ENCODE measurements at places on chromosomes 13 and 19.

DNA sequence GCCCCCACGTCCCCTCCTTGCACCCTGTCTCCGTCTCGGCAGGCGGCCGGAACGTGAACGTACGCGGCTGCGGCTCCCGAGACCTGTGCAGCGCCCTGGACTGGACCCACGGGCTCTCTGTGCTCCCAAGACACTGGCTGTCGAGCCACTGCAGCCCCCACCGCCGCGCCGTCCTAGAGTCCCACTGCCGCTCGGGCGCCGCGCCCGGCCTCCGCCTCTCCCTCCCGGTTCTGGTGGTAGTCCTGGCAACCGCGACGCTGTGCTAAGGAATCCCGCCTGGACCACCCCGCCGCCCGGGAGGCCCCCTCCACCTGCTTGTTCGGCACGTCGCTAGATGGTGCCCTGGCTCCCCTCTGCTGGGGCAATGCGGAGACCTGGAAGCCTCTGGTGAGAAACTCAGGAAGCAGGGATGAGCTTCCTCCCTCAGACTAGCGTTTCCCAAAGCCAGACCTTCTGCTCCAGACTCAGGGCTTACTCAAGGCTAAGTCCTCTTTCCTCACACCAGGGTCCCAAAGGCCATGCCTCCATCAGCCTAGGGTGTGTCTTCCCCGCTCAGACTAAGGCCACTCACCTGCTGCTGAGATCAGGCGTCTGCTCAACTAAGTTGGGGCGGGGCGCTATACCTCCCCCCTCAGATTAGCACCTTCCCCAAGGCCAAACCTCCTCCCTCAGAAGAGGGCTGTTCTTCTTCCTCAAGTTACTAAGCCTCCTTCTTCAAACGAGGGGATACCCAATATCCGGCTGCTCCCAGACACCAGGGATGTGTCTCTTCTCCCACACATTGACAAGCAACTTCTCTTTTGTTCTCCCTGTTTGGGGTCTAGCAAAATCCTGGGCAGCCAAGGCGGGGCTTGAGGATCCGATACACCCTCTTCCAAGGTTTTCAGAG is 16.1 kb upstream of the IRGC start:
- no peak for DNase-seq

- DNase-seq, result no peak
Observed at GRCh38 chr13:99419591-99420243, 81.6 kb upstream of the TM9SF2 start.

- no peak for DNase-seq
Observed at GRCh38 chr13:97654236-97654635, 220.3 kb downstream of the RAP2A start.

- no peak for DNase-seq
Observed at GRCh38 chr13:38366954-38367645, 17.4 kb downstream of the UFM1 start.

- DNase-seq, result no peak
Observed at GRCh38 chr19:34692549-34692948, 15.1 kb downstream of the ZNF302 start.

DNA sequence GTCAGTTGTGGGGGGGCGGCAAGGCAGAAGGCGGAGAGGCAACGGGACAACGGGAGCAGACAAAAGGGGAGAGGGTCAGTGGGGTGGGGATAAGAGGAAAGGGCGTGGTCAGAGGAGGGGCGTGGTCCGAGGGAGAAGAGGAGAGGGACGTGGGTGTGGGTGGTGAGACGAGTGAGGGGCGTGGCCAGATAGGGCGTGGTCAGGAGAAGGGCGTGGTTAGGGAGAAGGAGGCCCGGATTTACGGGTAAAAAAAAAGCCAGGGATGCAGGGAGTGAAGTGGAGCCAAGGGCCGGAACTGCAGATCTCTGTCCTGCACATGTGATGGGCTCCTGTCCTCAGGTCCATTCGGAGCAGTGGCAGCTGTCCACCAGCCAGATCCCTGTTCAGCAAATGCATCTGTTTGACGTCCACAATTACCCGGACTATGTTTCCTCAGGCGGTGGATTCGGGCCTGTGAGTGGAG is 21.5 kb downstream of the CPT1C start:
- DNase-seq, result no peak

GRCh38 chr19:2561895-2562294 is 86.0 kb downstream of the GADD45B start:
- DNase-seq, result no peak

GRCh38 chr19:38514812-38515633 is 81.5 kb downstream of the RYR1 start:
- DNase-seq, result no peak

DNA sequence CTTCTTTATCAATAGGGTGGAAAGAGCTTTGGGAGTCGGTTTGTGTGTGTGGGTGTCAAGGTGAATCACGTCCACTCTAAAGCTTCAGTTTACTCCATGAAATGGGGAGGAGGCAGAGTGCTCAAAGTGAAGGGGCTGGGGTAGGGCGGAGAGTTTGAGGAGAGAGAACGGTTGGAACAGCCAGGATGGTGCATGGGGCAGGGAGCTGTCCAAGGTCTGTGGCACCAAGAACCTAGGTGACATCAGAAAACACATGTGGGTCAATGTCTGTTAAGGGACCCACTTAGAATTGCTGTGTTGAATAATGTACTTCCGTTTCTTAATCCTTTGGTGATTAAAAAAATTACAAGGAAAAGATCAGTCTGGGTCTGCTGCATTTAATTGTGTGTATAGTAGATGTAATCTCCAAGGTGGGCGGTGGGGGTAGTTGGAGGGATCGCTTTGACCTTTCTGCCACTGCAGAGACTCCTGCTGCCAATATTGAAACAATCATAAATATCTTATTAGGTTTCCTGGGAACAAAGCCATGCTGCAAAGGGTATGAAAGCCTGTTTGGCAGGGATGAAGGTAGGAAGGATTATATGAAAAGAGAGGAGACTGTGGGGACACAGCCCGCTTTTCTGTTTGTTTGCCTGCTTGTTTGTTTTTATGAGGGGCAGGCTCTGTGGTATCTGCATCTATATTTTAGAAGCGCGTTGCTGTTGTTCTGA is 122.3 kb downstream of the ATP8A2 start:
- DNase-seq, result no peak

- DNase-seq, result no peak
Observed at GRCh38 chr13:60356970-60357369, 40.0 kb upstream of the TDRD3 start.

DNA sequence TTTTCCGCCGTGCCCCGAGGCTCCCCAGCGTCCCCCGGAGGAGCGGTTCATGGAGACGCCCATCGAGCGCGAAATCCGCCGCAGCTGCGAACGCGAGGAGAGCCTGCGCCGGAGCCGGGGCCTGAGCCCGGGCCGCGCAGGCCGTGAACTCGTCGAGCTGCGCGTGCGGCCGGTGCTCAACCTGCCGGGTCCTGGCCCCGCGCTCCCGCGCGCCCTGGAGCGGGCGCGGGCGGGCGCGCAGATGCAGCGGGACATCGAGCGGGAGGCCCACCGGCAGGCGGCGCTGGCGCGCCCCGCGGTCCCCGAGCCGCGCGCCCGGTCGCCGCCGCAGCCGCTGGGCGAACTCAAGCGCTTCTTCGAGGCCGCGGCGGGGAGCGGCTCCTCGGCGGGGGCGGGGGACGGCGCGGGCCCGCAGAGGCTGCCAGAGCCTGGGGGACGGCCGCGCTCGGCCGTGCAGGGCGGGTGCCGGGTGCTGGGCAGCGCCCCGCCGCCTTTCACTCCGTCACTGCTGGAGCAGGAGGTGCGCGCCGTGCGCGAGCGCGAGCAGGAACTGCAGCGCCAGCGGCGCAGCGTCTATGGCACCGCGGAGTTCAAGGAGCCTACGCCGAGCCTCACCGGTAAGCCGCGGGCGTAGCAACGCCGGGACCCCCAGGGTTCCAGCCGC is 807 bp downstream of the MISP3 start:
- peak; percentile 49 for DNase-seq

GRCh38 chr19:6705931-6706632 is 14.4 kb downstream of the C3 start:
- DNase-seq, result no peak

DNA sequence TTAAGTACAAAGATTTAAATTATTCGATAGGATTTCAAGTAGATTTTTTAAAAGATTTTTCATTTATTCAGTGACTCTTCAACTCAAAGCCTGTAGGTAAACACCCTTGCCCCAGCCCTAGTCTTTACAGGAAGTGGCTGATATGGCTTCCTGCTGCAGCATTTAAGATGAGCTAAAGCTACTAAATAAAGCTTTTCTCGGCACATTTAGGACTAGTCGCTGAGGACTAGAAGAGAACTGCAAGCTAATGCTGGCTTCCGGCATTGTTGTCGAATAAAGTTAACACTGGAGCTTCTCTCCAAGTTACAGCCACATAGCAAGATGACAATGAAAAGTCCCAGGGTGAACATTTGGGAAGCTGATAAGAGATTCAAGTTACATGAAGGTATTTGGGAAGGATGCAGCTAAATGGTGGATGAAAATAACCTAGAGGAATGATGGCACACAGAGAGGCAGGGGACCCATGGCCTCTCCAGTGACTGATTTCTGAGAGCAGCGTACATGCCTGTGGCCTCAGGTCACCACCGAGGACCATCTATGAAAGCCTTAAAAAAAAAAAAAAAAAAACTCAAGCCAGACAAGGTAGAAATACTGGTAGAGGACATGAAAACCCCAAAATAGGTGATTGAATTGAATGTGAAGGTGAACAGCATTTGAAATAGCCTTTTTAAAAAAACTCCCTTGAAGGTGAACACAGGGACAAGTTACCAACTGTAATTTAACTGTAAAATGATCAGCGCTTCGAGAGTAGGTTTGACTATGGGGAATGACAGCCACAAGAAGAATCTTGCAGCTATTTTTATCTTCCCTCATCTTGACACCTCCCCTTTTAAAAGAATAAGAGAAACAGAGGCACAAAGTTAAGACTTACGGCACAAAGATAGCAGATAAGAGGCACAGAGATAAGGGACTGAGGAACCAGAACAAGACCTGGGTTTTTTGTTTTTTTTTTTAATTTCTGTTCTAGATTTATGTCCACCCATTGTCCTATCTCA is 155.4 kb downstream of the DCT start:
- DNase-seq, result no peak

- DNase-seq, result peak; percentile 41
Observed at GRCh38 chr13:36706755-36707154, 32.9 kb downstream of the SERTM1 start.

DNA sequence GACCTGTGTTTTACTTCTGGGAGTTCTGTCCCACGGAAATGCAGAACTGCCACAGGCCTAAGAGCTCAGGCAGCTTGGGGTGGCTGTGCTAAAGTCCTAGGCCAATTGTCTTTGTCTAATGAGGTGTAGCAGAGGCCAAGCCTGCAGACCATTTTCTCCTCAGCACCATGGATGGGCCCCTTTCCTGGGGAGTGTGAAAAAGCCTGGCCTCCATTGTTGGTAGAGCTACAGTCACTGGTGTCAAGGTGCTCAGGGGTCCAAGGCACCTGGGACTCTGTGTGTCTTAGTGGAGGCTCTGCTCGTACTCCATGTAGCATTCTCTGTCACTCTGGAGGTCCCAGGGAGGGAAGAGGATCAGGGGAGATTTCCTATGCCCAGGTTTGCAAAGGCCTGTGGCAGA is 329.6 kb downstream of the SLITRK5 start:
- no peak for DNase-seq

DNA sequence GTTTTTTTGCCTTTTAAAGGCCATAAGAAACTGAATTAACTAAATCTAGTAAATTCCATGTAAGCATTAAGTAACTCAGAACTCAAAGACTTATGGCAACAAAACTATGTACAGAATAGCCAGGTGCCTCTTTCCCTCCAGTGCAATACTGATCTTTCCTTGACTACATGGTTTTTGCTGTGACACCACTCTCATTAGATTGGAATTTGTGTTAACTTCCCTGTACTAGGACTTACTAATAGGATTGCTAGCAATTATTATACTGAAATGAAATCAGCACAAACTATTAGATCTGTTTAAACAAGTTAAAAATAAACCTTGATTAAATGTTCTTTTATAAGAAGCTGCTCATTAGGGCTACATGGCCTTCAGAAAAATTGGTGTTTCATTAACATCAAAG is 96.3 kb downstream of the DACH1 start:
- DNase-seq, result peak; percentile 5

DNA sequence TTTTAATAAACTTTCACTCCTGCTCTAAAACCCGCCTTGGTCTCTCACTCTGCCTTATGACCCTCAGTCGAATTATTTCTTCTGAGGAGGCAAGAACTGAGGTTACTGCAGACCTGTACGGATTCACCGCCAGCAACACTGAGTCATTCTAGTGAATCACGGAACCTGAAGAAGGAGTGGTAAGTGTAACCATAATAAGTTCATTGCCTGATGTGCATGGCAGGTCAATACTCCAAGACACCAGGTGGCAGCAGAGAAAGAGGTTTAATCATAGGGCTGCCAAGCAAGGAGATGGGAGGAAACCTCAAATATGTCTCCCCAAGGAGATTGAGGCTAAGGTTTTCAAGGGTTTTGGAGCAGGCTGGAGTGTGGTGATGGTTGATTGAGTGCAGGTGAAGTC is 204.3 kb upstream of the IPO5 start:
- DNase-seq, result no peak

- DNase-seq, result no peak
Observed at GRCh38 chr19:33798681-33799111, 2.0 kb downstream of the KCTD15 start.

DNA sequence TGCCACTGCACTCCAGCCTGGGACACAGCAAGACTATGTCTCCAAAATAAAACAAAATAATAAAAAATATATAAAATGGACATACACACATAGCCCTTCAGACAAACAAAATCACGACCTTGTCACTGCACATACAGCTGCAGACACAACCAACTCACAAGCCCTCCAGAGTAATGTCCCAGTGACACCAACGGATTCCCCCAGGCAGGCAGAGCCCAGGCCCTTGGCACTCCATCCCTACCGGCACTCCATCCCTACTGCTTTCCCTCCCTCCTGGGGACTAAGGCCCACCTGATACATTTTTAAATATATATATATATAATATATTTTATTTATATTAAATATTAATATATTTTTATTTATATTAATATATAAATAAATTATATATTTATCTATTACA is 18.5 kb downstream of the ZNF101 start:
- DNase-seq, result no peak

DNA sequence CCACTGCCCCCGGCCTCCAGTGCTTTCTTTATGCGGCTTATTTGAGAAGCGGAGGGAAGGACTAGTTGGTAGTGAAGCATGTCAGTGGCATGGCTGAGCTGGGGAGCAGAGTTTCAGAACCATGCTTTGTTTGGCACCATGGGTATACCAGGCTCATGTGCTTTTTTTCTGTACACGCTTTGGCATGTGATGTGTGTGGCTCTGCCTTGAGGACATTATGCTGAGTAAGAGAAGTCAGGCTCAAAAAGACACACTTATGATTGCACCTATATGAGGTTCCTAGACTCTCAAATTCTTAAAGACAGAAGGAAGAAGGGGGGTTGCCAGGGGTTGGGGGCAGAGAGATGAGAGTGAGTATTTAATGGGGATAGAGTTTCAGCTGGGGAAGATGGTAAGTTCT is 21.3 kb downstream of the GATAD2A start:
- DNase-seq, result no peak

GRCh38 chr13:27147530-27148170 is 24.0 kb downstream of the USP12 start:
- DNase-seq, result no peak

All from kidney glomerular epithelial cell (primary cell).